ENCODE measurements at places on chromosomes 5 and 9. TPM values are rescaled to one million over a fixed set of nuclear protein-coding genes. Genes with fewer than 3 reads are reported as not detected.
A peak's percentile ranks its signal among the peaks of the same experiment; 100 is the strongest.

DNA sequence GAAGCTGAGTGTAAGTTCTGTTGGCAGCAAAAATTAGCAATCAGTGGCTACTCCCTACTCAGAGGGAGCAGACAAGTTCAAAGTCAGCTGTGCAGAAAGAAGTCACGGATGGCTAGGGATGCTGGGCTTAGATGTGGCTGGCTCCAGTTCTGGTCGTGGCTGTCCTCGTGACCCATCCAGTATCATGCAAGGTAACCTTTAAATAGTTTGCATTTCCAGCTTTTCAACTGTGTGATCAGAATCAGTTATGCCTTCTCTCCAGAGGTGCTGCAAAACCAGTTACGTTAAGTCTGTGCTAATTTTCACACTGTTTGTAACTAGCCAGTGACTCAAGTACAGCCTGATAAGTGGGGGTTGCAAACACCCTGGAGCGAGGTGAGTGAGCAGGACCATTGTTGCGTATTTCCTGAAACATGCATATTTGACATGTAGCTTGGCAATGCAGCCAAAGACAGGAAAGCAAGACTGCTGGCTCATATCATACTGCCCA is 302.4 kb downstream of the ATPSCKMT start:
- DNase-seq: no peak

DNA sequence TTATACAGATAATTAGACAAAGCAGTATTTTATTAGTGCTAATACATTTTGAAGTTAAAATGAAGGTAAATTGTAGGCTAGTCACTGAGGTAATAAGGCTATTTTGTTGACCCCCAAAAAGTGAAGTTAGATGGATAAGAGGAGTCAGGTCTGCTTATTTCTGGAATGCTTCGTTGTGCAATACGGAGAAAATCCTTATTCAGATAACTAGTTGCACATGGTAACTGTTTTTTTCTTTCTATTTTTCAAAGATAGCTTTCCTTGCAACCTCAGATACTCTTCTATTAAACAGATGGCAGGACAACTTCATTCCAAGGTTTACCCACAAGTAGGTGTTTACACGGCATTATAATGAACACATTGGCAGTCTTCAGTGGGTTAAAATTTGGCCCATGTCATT is 101.1 kb downstream of the TMEM174 start:
- DNase-seq: no peak

DNA sequence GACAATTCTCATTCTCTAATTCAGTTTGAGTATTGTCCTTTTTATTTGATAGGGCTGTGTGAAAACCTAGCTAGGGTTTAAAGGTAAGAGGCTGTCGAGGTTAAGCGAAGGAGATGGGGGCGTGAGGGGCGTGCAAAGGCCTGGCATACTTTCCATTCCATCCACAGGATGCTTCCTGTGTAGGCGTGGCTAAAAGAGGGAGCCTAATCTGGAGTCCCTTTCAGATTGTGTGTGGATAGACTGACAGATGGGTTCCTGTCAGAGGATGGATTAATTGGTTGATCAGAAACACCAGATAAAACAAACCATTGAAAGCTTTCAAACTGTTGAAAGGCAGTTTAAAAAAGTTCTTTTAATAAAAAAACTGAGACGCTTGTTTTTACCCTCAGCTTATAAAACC is 1.1 kb upstream of the ELL2 start:
- DNase-seq: peak; percentile 6

DNA sequence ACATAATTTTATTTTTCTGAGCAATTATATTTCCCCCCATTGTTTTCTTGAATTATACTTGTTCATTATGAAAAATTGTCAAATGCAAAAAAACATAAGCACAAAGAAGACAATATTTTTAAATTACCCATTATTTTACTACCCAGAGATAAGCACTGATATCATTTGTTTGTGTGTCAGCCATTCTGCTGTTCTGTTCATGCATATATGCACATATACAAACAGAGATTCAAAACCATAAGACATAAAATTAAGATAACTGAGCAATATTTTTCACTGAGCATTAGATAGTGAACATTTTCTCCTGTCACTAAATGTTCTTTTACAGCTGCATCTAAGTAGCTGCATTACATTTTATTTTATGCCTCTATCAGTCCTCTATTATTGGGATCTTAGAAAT is 35.6 kb downstream of the PAM start:
- no peak for DNase-seq

- no peak for DNase-seq
Measured at GRCh38 chr9:68619636-68620035, 79.0 kb upstream of the TMEM252 start.

DNA sequence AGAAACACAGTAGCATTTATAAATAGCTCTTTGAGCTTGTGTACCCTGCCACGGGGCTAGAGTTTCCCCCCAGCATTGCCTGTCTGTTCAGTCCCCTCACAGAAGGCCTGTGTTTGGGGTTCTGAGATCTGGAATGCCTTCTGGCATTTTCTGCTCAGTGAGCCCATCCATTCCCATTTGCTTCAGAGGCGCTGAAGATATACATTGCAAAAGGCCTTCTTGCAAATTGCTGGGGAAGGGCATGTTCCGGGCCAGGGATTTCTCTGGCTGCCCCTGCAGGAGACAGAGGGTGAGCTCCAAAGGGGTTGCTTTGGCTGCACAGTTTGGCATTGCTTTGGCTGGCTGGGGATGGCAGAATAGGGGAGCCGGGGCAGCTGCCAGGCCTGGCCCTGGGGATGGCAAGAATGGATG is 308.4 kb downstream of the MSX2 start:
- no peak for DNase-seq

The CCDC187 gene
- total RNA-seq: not detected

DNA sequence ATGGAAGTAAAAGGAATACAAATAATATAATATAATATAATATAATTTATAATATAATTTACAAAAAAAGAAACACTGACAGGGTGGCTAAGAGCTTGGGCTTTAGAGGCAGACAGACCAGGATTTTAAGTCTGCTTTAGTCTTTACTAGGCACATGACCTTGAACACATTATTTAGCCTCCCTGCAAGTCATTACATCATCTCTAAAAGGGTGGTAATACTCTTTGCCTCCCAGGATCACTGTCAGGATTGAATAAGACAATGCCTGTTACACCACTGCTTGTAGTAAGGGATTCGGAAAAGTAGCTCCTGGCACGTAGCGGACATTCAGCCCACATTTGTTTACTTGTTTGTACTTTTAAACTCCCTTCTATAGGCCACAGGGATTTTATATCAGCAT is 199.8 kb downstream of the GRIA1 start:
- DNase-seq: no peak

The B4GALT1 gene
- total RNA-seq: 21.2 TPM

DNA sequence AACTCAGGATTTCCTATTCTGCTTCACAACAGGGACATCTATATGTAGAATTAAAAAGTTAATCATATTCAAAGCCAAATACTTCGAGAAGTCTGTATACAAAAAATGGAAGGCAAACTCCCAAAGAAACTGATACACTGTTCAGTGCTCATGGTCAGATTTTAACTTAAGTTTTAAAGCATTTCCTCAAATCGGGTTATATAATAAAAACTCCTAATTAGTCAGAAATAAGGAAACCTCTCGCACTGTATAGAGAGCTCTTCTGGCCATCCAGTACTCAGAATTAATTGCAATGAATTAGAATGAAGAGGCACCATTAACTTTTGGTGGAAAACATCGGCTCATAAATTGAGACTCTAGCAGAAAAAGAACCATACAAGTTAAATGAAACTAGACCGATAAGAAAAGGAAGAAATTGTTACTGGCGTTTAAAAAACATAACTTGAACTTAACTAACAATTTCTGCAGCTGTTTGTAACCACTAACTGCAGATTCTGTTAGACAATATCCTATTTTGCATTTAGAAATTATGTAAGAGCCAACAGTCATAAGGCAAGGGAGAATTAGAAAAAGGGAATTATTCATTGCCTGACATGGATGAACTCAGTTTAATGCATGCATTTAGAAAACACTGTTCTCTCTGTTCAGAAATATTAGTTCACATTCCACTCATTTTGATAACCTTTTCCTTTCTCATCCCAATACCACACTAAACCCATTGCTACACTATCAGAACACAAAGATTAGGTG is 96.6 kb downstream of the FNBP1 start:
- no peak for DNase-seq

DNA sequence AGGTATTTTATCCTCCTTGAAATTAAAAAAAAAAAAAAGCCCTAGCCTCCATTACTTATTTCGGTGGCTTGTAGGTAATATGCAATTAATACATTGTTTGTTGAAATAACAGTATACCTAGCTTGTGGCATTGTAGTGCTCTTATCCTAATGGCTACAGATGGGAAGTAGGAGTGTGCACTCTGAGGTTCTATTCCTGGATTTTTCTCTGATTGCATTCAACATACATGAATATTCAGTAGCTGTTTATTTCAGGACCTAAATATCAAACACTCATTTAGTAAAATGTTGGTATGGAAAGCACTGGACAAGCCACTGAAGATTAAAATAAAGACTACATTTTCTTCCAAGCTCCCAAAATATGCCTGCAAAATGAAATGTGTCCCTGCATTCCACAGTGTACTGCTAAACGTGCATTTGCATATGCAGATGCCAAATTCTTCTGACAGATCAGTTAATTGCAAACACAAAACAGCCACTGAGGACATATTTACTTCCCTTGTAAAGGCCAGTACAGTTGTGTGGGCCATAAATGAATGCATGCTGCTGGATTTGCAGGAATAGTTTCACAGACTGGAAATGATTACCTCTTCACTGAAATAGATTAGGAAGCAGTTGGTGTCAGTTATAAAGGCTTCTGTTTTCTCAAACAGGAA is 826.1 kb downstream of the PRELID2 start:
- no peak for DNase-seq

GRCh38 chr5:36854402-36855140 is 22.0 kb upstream of the NIPBL start:
- DNase-seq: no peak
